GM03348 (cell line): ENCODE measurements at places on chromosomes 2 and 18.

DNA sequence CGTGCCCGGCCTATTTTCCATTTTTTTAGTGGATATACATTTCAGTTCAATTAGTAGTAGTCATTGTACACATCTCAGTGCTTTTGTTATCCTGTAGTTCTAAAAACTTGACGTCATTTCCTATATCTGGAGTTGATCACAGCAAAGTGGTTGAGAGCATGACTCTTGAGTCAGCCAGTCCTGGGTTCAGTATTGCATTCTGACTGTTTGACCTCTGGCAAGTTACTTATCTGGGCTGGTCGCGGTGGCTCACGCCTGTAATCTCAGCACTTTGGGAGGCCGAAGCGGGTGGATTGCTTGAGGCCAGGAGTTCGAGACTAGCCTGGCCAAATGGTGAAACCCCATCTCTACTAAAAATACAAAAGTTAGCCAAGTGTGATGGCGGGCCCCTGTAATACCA is 50.4 kb upstream of the PPM1B start:
- no peak for DNase-seq

GRCh38 chr2:219905640-219906039 is 278.2 kb downstream of the SLC4A3 start:
- DNase-seq, result no peak

- no peak for DNase-seq
Measured at GRCh38 chr2:162065767-162066166, 8.2 kb downstream of the DPP4 start.

DNA sequence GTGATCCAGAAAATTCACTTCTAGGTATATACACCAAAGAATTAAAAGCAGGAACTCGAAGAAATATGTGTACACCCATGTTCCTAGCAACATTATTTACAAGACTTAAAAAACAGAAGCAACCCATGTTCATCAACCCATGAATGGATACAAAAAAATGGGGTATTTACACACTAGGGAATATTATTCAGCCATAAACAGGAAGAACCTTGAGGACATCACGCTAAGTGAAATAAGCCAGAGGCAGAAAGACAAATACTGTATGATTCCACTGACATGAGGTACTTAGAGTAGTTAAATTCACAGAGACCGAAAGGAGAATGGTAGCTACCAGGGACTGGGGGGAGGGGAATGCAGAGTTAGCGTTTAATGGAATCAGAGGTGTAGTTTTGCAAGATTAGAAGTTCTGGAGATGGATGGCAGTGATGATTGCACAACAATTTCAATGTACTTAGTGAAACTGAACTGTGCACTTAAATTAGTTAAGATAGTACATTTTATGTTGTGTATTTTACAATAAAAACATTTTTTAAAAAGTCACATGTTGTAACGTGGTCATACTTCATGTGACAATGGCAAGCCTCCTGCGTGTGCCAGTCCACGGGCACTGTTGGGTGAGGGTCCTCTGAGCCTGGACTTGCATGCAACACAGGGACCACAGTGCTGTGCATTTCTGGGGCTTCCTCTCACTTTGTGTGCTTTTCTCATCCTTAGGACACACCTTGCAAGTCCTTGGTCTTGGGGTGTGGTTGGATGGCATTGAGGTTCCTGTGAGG is 206.1 kb upstream of the HDAC4 start:
- DNase-seq, result no peak

DNA sequence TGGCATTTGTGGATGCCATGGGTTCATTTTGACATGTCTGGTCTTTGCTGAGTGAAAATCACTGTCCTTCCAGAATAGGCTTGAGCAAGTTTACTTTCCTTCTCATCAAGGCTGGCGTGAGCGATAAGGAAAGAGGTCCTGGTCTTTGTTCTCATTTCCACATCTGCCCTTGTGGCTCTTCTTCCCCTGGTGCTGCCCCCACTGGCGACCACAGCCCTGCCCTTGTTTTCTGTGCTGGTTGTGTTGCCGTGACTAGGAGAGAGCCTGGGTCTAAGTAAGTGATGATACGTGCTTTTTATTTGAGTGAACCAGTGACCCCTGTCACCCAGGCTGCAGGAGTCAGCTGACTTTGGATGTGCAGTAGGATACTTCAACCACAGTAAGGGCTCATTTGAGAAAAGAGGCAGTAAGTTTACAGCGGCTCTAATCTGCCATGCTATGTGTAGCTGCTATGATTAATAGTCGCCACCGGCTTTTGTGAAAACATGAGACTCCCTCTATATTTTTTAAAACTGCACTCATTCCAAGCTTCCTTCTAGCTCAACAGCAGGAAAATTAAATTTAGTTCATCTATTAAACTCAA is 441.7 kb downstream of the RNF144A start:
- DNase-seq, result no peak

DNA sequence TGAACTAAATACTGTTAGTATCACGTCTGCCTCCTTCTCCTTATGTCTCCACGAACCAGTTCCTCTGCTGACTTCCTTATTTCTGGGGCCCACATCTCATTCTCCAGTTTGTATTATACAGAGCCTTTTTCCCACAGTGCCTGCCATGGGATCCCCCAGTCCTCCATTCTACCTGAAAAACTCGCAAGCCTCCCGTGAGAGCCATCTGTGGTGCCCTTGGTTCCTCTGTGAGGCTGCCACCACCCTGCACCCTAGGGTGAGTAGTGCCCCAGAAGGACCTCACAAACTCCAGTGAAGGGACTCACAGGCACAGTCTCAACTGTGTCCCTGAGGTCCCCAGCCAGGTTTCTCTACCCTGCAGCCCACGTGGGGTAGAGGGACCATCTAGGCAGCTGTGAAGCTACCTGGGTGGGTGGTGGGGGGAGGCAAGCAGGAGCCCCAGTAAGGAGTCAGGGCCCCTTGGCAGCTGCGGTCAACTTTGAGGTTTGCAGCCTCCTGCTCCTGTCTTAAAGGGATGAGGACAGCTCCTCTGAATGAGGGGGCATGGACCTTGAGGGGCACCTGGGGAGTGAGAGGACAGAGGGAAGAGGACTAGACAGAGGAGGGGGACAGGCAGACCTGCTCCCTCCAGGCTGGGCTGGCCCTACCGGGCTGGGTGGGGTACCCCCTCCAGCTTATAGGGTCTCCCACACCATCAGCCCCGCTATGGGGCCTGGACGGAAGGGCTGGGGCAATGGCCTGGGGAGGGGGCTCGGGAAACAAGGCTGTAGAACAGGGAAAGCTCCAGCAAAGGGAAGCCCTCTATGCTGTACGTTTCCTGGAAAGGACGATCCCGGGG is 1.0 kb downstream of the PSTPIP2 start:
- DNase-seq, result no peak

DNA sequence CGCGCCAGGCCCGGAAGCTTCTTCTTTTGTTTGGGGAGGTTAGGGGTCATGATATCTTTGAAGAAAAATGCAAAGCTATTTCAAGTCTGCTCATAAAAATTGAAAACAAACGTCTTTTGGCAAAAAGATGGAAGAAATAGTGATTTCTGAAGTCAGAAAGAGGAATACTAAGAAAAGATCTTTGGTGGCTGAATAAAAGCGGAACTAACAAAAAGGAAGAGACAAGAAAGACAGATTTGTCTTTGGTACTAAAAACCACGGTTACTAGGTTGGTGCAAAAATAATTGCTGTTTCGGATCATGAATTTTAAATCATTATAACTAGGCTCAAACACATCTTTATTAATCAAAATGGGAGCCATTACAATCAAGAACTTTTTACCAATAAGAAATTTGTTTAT is 164.6 kb upstream of the TRIB2 start:
- DNase-seq, result no peak

DNA sequence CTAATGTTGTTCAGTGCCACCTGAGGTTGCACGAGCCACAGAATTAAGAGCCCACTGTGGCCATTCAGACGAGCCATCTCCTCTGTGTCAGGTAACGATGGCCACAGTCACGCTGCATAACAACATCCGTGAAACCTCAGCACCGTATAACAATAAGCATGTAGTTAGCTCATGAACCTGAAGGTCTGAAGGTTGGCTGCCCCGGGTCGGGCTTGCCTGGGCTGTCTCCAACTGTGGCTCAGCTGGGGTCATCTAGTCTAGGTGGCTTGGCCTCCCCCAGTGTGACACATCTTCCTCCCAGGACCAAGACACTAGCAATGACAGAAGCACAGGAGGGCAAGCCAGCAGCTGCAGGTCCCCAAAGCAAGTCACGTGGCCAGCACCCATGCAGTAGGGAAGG is 258.0 kb downstream of the GLI2 start:
- no peak for DNase-seq

GRCh38 chr18:32544088-32544487 is 73.4 kb upstream of the GAREM1 start:
- DNase-seq, result no peak

DNA sequence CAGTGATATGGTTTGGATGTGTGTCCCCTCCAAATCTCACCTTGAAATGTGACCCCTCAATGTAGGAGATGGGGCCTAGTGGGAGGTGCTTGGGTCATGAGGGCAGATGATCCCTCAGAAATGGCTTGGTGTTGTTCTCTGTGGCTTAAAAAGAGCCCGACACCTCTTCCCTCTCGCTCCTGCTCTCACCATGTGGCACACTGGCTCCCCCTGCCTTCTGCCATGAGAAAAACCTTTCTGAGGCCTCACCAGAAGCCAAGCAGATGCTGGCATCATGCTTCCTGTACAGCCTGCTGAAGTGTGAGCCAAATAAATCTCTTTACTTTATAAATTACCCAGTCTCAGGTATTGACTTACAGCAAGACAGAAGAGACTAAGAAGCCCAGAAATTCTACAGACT is 357.1 kb downstream of the NRXN1 start:
- DNase-seq, result no peak

- peak; percentile 66 for DNase-seq
Measured at GRCh38 chr2:172119089-172119488, 16.4 kb upstream of the DLX2 start.

DNA sequence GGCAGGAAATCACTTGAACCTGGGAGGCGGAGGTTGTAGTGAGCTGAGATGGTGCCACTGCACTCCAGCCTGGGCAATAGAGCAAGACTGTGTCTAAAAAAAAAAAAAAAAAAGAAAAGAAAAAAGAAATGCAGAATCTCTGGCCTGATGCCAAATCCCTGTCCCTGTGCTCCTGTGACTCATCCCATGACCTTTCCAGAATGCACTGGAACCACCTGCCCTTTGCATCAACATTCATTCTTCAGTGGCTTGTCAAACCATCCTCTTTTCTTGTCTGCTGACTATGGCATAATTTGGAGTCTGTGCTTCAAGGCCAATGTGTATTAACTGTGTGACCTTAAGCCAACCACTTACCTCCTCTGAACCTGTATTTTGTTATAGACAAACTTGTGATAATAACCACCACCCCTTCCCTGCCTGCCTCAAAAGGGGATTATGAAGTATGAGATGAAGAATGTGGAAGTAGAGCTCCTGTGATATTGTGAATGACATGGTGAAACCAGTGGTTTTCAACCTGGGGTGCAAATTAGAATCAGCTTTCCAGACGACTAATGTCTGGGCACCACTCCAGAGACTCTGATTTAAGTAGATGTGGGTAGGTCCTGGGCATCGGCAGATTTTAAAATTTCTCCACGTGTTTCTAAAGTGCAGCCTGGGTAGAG is 189.3 kb downstream of the CLIP4 start:
- DNase-seq, result no peak

GRCh38 chr2:174846941-174847938 is 83.0 kb upstream of the CHRNA1 start:
- peak; percentile 78 for DNase-seq

- DNase-seq, result no peak
Measured at GRCh38 chr2:171149986-171150693, 10.6 kb downstream of the TLK1 start.

DNA sequence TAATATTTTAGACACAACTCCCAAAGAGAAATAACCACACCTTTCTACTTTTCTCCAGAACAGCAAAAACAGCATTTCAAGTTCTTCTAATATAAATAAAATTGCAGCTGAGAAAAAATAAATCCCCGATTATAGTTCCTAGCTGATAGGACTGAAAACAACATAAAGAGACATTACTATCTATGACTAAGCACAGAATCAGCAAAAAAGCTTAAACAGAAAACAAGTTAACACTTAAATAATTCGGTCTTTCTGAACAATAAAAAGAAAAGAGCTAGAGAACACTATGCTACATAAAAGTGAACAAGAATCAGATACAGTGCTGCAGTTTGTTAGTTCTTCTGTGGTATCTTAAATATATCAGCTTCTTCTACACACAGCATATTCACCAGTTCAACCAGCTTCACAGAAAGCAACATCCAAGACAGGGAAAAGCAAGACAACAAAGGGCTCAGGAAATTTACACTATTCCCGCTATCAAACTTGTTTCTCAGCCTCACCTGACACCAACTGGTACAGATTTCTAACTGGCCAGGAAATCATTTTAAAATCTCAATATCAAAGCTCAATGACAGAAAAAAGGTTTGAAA is 28.6 kb downstream of the FEZ2 start:
- DNase-seq, result no peak

- DNase-seq, result no peak
Measured at GRCh38 chr2:233065954-233066470, 5.9 kb downstream of the INPP5D start.

DNA sequence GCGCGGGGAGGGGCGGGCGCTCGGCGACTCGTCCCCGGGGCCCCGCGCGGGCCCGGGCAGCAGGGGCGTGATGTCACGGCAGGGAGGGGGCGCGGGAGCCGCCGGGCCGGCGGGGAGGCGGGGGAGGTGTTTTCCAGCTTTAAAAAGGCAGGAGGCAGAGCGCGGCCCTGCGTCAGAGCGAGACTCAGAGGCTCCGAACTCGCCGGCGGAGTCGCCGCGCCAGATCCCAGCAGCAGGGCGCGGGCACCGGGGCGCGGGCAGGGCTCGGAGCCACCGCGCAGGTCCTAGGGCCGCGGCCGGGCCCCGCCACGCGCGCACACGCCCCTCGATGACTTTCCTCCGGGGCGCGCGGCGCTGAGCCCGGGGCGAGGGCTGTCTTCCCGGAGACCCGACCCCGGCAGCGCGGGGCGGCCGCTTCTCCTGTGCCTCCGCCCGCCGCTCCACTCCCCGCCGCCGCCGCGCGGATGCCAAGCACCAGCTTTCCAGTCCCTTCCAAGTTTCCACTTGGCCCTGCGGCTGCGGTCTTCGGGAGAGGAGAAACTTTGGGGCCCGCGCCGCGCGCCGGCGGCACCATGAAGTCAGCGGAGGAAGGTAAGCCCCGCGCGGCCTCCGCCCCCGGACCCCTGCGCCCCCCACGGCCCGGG is at the start of gene NFATC1:
NFATC1 (plus strand) TSS at position 170 of the 644 bp plus-strand sequence; CDS start at position 465, 295 bp downstream.
- peak; percentile 88 for DNase-seq

DNA sequence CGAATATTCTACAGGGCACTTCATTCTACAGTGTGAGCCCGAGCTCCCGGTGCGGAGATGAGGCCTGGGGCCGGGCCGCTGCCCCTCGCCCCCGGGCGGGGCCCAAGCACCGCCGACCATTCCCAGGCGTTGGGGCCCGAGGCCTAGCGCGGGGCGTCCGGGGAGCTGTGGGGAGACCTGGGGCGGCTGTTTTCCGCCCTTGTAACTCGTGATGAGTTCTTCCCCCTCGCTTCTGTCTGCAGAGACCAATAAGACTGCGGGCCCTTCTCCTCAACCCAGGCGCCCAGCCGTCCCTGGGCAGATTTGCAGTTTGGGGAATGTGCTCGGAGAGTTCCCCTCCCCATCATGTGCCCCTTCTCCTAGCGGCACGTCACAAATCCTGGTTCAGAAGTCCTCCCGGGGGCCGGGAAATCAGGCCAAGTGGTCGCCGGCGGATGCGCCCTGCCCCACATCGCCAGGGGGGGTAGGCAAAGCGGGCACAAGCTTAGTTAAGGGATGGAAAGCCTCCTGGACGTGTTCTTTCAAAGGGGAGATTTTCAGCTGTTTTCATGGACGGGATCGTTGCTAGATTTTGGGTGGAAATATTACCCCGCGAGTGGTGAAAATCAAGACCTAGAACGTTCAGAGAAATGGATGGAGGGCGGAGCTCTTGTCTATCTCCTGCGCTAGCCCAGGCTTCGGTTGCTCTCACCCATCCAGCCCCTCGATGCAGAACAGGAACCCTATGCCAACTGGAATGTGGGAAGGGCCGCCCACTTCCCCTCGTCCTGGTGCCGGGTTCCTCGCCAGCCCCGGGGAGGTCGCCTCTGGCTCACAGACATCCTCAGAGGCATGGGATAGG is 18.8 kb upstream of the HAAO start:
- peak; percentile 54 for DNase-seq
